Lung (tissue), 17 donors: ENCODE measurements at places on chromosomes 11 and 22. TPM values are rescaled to one million over a fixed set of nuclear protein-coding genes. Genes with fewer than 3 reads are reported as not detected.

GRCh38 chr11:132472411-132473172, 1059.7 kb downstream of the OPCML start:
- no peaks in the 10 kb centered on the region for H3K4me1 ChIP-seq
- DNase-seq: peak; percentile 49
- H3K27ac ChIP-seq: no peak overlapping the region
- no peaks in the 10 kb centered on the region for H3K36me3 ChIP-seq

DNA sequence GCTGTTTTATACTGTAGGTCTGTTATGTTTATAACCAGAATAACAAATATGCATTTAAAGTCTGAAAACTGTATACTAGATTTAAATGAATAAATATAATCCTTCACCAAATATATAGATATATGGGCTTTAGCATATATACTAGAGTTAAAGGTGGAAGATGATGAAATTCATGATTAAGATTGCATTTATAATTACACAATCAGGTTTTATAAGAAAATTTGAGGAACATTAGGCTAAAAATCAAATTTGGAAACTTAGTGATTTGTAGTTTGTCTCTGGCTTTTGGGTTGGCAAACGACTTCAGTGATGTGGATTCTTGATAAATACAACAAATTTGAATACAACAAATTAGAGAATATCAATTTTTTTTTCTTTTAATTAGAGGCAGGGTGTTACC, 10.0 kb downstream of the BCL2L13 start:
- no peaks in the 10 kb centered on the region for H3K4me1 ChIP-seq
- no peak overlapping the region for H3K27ac ChIP-seq
- no peak for DNase-seq

Gene TMPRSS4
- 4.8 TPM for total RNA-seq

Gene RAB3IL1
- total RNA-seq: 10.9 TPM

Gene MMP12
- total RNA-seq: 16.9 TPM
